T-helper 17 cell (primary cell): ENCODE measurements at places on chromosomes 11 and 22.

GRCh38 chr22:46963672-46964545, 201.5 kb downstream of the TBC1D22A start:
- no peak for DNase-seq

- no peak for DNase-seq
Measured at GRCh38 chr22:40183029-40183581, 5.4 kb downstream of the TNRC6B start.

DNA sequence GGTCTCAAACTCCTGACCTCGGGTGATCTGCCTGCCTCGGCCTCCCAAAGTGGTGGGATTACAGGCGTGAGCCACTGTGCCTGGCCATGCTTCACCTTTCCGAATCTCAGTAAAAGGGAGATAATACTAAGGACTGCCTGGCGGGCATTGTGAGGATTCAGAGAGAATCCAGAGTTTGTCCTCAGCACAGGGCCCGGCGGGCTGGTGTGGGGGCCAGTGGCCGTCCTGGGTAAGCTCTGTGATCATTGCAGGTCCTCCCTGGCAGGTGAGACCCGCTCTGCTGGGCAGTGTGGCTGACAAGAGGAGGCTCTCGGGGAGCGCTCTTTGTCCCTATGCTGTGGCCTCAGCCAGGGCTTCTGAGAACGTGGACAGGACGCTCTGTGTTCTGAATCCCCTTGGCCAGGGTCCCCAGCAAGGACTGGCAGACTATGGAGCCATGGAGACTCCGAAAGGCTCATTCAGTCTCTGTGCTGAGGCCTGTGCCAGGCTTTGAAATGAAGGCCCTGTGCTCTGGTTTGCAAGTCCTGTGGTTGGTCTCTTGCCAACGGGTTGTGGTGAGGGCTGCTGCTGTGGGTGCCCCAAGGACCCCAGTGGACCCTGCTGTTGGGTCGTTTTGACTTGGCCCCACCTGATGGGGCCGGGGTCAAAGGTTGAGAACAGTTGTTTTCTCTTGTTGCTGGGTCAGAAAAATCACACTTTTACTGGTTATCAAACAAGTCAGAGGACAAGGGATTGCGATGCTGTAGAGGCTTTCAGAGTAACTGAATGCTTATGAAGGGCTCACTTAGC, 2.1 kb downstream of the TPCN2 start:
- DNase-seq, result no peak

DNA sequence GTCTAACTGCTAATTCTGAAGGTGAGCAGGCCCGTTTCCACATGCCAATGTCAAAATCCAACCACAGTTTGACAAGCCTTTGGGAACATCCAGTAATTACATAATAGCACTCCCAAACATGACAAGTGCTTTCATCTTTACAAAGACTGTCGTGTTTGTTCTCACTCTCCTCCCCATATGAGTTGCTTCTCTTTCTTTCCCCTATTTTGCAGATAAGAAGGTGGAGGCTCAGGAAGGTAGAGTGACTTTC, 55.9 kb upstream of the CD44 start:
- no peak for DNase-seq

GRCh38 chr11:57652662-57653061, 3.0 kb upstream of the YPEL4 start:
- DNase-seq, result no peak

GRCh38 chr11:113188371-113188834, 126.0 kb upstream of the TTC12 start:
- no peak for DNase-seq

DNA sequence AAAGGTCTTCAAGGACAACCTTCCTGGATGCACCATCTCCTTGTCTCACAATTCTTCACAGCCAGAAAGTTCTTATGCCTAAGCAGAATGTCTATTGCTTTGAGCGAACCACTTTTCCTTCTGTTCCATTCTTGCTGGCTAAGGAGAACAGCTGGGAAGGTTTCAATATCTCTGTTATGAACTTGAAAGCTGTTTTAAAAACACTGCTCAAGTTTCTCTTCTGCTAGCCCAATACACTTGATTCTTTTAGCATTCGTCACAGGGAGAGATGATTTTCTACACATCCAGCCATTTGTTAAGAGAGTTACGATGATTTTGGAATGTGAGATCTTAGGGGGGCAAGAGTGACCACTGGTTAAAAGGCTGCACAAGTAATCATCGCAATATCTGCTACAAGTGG, 249.3 kb downstream of the KIRREL3 start:
- DNase-seq, result no peak
